AG10803 (cell line): ENCODE measurements at places on chromosomes 5 and 9.

DNA sequence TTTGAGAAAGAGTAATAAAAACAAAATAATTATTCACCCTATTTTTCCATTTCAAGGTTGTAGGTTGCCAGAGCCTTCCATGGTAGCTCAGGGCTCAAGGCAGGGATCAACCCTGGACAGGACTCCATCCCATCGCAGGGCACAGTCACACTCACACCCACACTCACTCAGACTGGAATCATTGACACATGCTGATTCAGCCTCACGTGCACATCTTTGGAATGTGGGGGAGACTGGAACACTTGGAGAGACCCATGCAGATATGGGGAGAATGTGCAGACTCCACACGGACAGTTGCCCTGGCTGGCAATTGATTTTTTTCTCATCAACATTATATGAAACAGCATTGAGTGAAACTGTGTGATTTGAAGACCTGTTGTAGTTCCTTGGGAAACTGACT is 234.1 kb downstream of the ADGRV1 start:
- no peak for DNase-seq

DNA sequence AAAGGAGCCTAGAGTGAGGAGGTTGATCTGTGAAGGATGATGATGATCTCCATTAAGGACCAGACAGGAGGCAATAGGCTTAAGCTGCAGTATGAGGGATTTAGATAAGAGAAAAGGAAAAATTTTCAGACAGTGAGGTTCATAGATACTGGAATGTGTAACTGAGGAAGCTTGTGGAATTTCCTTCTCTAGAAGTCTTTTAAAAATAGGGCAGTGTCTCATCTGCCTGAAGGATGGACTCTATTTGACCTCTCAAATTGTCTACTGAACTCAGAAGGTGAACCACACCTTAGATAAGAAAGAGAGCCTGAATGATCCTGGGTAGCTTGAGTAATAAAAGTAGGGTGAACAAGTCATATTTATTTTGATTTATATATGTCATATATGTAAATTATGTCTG is 148.2 kb upstream of the CDKN2B start:
- DNase-seq, result no peak

- DNase-seq, result peak; percentile 78
Measured at GRCh38 chr9:83707518-83707767, 315 bp downstream of the UBQLN1 start.

- no peak for DNase-seq
Measured at GRCh38 chr9:96117398-96118080, 184.4 kb downstream of the HSD17B3 start.

GRCh38 chr9:92312887-92313623 is 12.1 kb downstream of the NOL8 start:
- no peak for DNase-seq

- peak; percentile 89 for DNase-seq
Measured at GRCh38 chr5:95841914-95842812, 19.6 kb upstream of the GLRX start.

DNA sequence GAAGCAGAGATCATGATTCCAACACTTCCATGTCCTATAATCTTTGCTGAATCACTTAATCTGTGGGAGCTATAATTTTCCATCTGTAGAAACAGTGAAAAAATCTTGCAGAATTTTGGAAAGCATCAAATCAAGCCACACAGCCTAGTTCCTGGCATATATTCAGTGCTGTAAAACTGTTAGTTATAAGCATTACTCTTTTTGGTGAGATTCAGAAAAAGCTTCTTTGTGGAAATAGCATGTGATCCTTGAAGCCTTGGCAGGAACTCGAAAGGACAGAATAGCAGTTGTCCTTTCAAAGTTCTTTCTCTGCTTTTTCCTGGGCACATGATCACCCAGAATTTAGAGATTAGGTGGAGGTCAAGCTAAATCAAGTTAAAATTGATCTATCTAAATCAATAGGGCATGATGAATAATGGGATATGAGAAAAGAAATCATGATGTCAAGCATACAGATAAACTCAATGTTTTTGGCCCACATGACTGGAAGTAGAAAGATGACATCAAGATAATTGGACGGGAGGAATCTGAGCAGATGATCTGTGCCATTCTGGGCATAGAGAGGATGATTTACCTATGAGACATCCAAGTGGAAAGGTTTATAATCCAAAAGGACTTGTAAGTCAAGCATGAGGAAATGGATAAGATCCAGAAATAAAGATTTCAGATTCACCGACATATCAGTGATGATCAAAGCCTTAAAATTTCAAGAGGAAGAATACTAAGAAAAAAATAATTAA is 73.1 kb downstream of the TMEM232 start:
- DNase-seq, result no peak

- peak; percentile 5 for DNase-seq
Measured at GRCh38 chr9:121023064-121023463, 27.0 kb downstream of the C5 start.

DNA sequence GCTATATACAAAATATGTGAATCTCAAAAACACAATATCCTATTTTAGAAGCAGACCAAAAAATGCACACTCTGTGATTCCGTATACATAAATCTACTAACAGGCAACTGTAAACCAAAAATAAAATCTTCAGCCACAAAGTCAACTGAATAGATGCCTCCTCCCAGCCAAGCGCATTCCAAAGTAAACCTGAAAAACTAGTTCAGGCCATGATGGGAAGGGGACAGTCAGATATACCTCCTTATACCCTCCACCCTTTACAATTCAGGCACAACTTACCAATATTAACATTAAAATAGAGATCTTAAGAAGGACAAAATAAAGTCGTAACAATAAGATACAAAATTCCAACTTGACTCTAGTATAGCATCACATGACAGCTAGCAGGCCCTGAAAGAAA is 1604.5 kb upstream of the NUDT12 start:
- DNase-seq, result no peak

GRCh38 chr5:38569180-38569579 is 12.7 kb upstream of the LIFR start:
- DNase-seq, result no peak
